ENCODE measurements at places on chromosomes 6 and 20. TPM values are rescaled to one million over a fixed set of nuclear protein-coding genes. Genes with fewer than 3 reads are reported as not detected.

OSBPL2 gene
- total RNA-seq = 27.1 TPM

FNDC1 gene
- not detected for total RNA-seq

TBC1D32 gene
- 12.7 TPM for total RNA-seq

SLC17A3 gene
- 0.76 TPM for total RNA-seq

TAF11 gene
- 32.2 TPM for total RNA-seq

SLC17A4 gene
- total RNA-seq = not detected

ADNP gene
- 66.1 TPM for total RNA-seq

PNLDC1 gene
- 1.4 TPM for total RNA-seq

L3MBTL1 gene
- 9.6 TPM for total RNA-seq

SAPCD1 gene
- 19.2 TPM for total RNA-seq

TUBB2B gene
- total RNA-seq = not detected

GINM1 gene
- total RNA-seq = 16.4 TPM

ASIP gene
- total RNA-seq = not detected

BNIP5 gene
- total RNA-seq = not detected

AKAP7 gene
- 7.3 TPM for total RNA-seq

RSPO4 gene
- not detected for total RNA-seq

LAMA2 gene
- 0.02 TPM for total RNA-seq

RTF2 gene
- total RNA-seq = 112 TPM

TUBB1 gene
- not detected for total RNA-seq

MYBL2 gene
- 118 TPM for total RNA-seq

CLIC5 gene
- total RNA-seq = 6.3 TPM

RAET1L gene
- total RNA-seq = not detected

TRPC4AP gene
- 70.9 TPM for total RNA-seq

KATNA1 gene
- total RNA-seq = 22.3 TPM

TCP11 gene
- not detected for total RNA-seq

STAU1 gene
- total RNA-seq = 66.8 TPM

TMEM30A gene
- total RNA-seq = 54.4 TPM

TMEM181 gene
- total RNA-seq = 14.0 TPM

PRICKLE4 gene
- not detected for total RNA-seq

F13A1 gene
- total RNA-seq = not detected

SMAP1 gene
- 33.7 TPM for total RNA-seq

SNX14 gene
- total RNA-seq = 67.3 TPM

ULBP2 gene
- 0.80 TPM for total RNA-seq

COL21A1 gene
- total RNA-seq = not detected

EPHA7 gene
- total RNA-seq = not detected

HLA-DOB gene
- total RNA-seq = 3.9 TPM

BTNL2 gene
- not detected for total RNA-seq

IFNGR1 gene
- 18.2 TPM for total RNA-seq

HLA-DMB gene
- 22.7 TPM for total RNA-seq

FHL5 gene
- not detected for total RNA-seq

LY6G5C gene
- 3.8 TPM for total RNA-seq

SLC12A5 gene
- 1.7 TPM for total RNA-seq

TP53TG5 gene
- total RNA-seq = 0.15 TPM

MPC1 gene
- total RNA-seq = 29.4 TPM

CTCFL gene
- total RNA-seq = not detected

TBC1D22B gene
- 17.3 TPM for total RNA-seq

DACT2 gene
- total RNA-seq = not detected

MRAP2 gene
- total RNA-seq = not detected

PNPLA1 gene
- total RNA-seq = not detected

Data from activated CD8-positive, alpha-beta memory T cell treated with anti-CD3 and anti-CD28 coated beads, Interleukin-2, amount 10 ng/mL, durations not matched to agents 7 days and 5 days (primary cell).